Activated T-cell treated with anti-CD3 and anti-CD28 coated beads, Interleukin-2, amount 50 U/mL, for 4 hours (primary cell): ENCODE measurements at places on chromosomes 12 and 14.

DNA sequence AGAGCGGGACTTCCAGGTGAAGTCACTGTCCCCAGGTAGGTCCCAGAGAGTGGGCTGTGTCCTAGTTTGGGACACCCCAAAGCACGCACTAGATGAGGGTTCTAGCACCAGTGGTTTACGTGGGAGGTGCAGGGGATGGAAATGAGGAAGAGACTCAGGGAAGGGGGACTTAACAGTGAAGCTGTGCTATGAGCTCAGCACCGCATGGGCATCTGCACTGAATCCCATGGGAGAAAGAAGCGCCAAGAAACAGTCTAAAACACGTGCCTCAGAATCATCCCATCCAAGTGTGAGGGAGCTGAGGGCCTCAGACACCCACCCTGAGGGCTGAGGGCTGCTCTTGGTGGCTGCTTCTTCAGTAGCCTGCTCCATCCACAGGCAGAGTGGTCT lies 71.5 kb upstream of the ZFP36L1 start:
- DNase-seq = no peak

GRCh38 chr14:61478971-61479473 lies 157.6 kb downstream of the PRKCH start:
- no peak for DNase-seq

DNA sequence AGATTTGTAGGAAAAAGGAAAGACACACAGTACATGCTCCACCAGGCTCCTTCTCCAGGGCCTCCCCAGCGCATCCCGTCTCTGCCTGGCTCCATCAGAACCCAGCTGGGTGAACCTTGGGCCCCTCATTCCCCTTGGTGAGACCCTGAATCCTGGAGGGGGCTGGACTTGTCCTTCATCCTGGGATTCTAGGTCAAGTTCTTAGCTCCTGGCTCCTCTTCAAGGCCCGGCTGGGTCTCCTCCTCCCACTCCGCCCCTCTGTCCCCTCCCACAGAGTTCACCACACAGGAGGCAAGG lies 49.2 kb downstream of the PSMA6 start:
- no peak for DNase-seq

DNA sequence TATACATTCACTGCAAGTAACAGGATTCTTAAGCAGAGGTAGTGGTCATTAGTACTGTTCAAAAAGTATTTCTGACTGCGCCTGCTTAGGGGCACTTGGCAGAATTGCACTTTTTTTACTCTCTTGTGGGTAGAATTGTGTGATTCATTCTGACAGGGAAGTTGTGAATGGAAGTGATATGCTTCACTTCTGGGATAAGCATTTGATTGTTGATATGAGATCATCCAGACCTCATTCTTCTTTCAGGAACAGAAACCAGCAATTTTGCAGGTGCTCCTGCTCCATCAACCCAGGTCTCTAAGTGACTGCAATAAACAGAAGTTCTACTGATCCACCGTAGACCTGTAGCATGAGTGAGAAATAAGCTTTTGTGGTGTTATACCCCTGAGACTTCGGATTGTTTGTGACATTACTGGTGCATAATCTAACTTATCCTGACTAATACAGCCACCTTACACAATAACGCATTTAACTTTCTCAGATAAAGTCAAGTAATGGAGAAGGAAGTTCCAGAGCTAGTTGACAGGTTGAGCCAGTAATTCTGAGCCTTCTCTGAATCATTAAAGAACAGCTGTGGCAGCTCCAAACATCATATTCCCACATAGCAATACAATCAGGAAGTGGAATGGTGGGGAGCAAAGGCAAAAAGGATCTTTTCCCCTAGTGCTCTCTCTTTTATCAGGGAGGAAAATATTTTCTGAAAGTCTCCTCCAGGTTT lies 387.9 kb downstream of the SYT1 start:
- DNase-seq = no peak

GRCh38 chr12:25433581-25434325 lies 119.3 kb downstream of the LMNTD1 start:
- DNase-seq = no peak

GRCh38 chr12:57272337-57273151 lies 21.6 kb upstream of the STAC3 start:
- DNase-seq = no peak

GRCh38 chr12:62635649-62636048 lies 169.0 kb downstream of the MON2 start:
- DNase-seq = no peak

GRCh38 chr12:120761519-120761934 lies 35.9 kb downstream of the ACADS start:
- no peak for DNase-seq

DNA sequence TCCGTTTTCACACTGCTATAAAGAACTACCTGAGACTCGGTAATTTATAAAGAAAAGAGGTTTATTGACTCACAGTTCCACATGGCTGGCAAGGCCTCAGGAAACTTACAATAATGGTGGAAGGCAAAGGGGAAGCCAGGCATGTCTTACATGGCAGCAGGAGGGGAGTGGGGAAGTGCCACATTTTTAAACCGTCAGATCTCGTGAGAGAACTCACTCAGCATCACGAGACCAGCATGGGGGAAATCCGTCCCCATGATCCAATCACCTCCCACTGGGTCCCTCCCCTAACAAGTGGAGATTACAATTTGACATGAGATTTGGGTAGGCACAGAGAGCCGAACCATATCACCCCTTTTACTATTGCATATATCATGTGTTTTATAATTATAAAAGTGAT lies 2.0 kb upstream of the PIGH start:
- no peak for DNase-seq

DNA sequence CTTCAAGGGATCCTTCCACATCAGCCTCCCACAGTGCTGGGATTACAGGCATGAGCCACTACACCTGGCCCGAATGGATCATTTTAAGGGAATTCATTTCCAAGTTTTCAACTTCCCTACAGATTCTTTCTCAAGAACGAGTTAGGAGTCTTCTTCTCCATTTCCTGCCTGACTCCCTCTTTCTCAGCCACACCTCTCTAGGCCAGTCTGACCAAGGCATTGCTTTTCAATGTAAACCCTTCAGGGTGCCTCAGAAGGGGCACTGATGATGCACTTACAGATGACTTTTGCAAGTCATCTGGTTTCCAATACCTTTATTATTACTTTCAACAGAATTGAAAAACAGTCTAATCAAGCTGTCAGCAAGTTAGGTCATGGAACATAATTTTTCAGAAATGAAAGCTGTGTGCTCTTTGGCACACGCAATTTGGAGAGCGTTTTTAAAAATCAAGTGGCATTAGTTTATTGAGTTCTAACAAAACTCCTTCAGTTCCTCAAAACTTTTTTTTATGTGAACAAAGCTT lies 47.2 kb downstream of the SVOP start:
- no peak for DNase-seq

- DNase-seq = no peak
Measured at GRCh38 chr12:61536525-61536924, 723.7 kb upstream of the USP15 start.

GRCh38 chr12:79121486-79121885 lies 256.9 kb downstream of the SYT1 start:
- no peak for DNase-seq

GRCh38 chr12:19382111-19382526 lies 57.2 kb upstream of the AEBP2 start:
- DNase-seq = peak; percentile 31

GRCh38 chr14:22837114-22837749 lies 847 bp downstream of the MMP14 start:
- no peak for DNase-seq

- no peak for DNase-seq
Measured at GRCh38 chr14:73125169-73125588, 11.1 kb upstream of the PSEN1 start.

- DNase-seq = no peak
Measured at GRCh38 chr14:26330982-26331381, 266.9 kb downstream of the NOVA1 start.

DNA sequence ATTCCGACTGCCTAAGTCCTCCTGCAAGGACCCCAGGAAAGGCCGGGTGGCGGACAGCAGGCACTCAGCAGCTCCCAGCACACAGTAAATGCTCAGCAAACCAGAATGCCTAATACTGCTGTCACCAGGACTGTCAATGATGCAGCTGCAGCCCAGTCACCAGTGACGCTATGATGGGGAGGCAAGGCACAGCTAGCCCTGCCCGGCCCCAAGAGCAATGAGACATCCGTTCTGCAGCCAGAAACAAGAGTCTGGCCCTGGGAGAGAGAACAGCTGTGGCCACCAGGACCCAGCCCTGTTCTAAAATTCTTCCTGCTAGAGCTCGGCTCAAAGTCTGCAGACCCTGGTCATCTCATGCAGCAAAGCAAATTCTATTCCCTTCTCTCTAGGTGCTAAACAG lies 69.8 kb downstream of the NCOR2 start:
- no peak for DNase-seq

- DNase-seq = no peak
Measured at GRCh38 chr14:22221508-22221907, 367.5 kb downstream of the DAD1 start.

- no peak for DNase-seq
Measured at GRCh38 chr14:37545174-37545573, 49.9 kb downstream of the FOXA1 start.

GRCh38 chr12:42421844-42422779 lies 96.1 kb downstream of the PPHLN1 start:
- DNase-seq = no peak

DNA sequence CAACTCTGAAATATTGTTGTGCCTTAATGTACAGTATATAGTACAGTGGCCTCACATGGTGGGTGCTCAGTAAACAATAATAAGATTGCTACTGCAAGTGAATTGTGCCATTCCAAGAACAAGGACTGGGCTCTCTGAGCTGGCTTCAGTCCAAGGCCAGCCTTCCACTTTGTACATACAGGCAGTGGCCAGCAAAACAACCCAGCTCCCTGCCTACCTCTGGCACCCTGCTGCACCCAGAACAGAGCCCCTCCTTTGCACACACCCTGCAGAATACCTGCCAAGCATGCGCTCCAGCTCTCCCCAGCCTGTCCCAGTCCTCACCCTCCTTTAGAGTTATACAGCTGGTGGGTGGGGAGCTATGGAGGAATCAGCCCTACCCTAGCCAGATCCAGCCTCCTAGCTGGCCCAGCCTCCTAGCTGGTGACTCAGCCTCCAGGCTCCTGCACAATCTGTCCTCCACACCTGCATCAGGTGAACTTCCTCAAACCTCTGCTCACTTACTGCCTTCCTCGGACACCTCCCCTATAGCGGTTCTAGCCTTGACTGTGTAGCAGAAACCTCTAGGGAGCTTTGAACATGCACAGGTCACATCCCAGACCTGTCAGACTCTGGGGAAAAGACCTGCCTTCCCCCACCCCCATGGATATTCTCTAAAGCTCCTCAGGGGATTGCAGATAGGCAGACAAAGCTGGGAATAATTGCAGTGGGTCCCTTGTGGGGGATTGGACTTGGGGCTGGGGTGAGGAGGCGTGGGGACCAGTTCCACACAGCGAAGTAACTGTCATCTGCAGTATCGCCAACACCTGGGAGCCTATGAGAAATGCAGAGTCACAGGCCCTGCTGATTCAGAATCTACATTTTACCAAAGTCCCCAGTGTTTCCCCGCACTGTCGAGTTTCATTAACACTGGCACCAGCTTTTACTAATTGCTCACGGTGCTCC lies 17.9 kb downstream of the ZDHHC22 start:
- DNase-seq = no peak

DNA sequence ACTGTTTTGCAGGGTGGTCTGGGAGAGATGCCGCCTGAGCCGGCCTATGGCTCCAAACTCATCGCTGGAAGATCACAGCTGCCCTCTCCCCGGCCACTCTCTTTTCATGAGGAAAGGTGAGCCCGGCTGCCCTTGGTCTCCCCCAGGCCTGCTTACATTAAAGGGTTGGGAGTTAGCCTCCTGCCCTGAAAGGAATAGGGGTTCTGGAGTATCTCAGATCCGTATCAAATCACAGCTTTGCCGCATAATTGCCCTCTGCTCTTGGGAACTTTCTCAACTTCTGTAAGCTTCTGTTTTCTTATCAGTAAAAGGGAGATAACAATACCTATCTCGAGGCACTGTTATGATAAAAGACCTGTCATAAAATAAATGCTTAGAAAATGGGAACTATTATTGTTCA lies 17.6 kb downstream of the PHLDA1 start:
- DNase-seq = no peak

DNA sequence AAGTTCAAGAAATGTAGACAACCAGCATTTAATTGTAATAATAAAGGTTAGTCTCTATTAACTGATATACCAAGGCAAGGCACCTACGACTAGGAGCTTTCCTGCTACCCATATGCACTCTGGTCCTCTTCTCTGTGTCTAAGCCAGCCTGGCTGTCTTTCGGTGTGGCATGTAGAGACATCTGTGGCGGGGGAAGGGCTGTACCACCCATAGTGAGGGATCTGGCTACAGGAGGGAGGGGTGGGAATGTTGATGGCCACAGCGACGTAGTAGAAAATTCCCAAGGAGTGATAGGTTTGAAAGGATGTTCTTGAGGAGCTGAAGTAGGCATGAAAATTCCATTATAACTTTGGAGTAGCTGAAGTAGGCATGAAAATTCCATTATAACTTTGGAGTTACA lies 344.2 kb downstream of the ATP23 start:
- no peak for DNase-seq

DNA sequence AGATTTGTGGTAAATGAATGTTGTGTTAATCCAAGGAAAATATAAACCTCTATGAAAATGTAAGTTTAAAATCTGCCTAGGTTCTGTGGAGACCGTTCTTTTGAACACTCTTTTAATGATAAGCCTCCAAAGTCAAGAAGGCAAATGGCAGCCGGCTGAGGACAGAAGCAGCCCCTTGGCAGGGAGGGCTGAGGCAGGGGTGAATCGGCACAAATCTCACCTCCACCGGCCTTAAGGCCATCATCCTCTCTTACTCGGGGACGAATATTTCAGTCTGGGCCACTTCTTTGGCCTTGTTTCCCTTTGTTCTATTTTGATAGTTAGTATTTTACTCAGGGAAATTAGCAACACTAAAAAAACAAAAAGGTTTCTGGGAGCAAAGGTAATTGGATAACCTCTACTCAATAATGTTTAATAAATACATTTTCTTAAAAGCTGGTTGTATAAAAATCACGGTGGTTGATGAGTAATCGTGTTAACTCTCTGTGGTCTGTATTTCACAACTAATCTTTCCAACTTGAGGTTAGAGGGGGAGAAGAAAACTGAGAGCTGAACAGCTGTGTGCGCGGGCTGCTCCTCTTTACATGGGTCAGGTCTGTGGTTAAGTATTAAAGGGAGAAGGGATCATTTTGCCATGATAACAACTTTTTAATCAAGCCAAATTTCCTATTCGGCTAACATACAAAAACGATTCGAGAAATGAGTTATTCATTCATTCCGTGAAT lies 18.6 kb downstream of the LGMN start:
- DNase-seq = no peak

- DNase-seq = no peak
Measured at GRCh38 chr14:37369425-37369824, 171.7 kb downstream of the MIPOL1 start.

- no peak for DNase-seq
Measured at GRCh38 chr12:51694146-51694545, 103.1 kb downstream of the SCN8A start.

DNA sequence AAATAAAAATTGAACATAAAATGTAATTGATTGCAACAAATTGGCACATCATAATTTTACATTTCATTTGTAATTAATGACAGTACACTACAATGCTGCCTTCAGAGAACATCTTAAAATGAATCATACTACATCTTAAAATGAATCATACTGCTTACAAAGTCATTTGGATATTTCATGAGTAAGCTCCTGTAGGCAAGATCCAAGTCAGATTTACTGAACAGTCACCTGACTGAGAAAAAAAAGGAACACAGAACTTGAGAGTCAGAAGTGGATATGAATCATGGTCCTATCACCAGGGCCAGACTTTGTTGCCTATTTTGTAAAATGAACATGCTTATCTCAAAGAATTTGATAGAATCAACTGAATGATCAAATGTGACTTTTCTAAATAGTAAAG lies 32.7 kb upstream of the FBLN5 start:
- no peak for DNase-seq

GRCh38 chr14:71665781-71666180 lies 266.4 kb upstream of the RGS6 start:
- DNase-seq = no peak
